Memory B cell (primary cell): ENCODE measurements at places on chromosomes 2 and 18.

- no peaks in the 10 kb centered on the region for H3K27me3 ChIP-seq
- H3K27ac ChIP-seq, result no peak overlapping the region
- DNase-seq, result no peak
- H3K36me3 ChIP-seq, result no peaks in the 10 kb centered on the region
- peaks cover 2% of the 10 kb centered on the region for H3K4me1 ChIP-seq
These were observed 11.0 kb upstream of the RAB31 start for GRCh38 chr18:9697121-9697520.

DNA sequence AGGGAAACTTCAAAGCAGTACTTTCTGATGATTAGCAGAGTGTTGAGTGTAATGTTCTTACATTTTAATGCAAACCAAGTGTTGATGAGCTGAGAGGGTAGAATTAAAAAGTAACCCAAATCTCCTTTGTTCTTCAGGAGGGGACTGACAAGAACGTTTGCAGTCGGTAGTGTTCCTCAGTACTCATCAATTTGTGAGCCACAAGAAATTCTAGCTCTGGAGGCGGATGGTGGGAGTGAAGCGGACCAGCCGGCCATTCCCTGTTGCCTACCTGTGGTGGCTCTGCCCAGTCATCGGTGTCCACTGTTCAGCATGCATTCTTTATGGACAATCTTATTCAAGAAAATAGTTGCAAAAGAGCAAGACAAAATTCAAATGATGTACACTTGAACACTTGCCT lies 438.6 kb upstream of the POU3F3 start:
- H3K27me3 ChIP-seq, result peaks cover 3% of the 10 kb centered on the region
- no peaks in the 10 kb centered on the region for H3K4me1 ChIP-seq
- no peaks in the 10 kb centered on the region for H3K36me3 ChIP-seq

GRCh38 chr2:127606625-127607398 lies 39.1 kb upstream of the GPR17 start:
- peaks cover 2% of the 10 kb centered on the region for H3K27me3 ChIP-seq
- H3K36me3 ChIP-seq, result peaks cover 4% of the 10 kb centered on the region
- H3K4me1 ChIP-seq, result peaks cover 27% of the 10 kb centered on the region
- H3K27ac ChIP-seq, result no peak overlapping the region
- H3K4me3 ChIP-seq, result no peak overlapping the region
- no peak for DNase-seq

GRCh38 chr2:3956892-3957291 lies 253.5 kb downstream of the DCDC2C start:
- no peak overlapping the region for H3K27ac ChIP-seq
- no peaks in the 10 kb centered on the region for H3K4me1 ChIP-seq
- H3K4me3 ChIP-seq, result no peak overlapping the region
- no peaks in the 10 kb centered on the region for H3K36me3 ChIP-seq
- no peaks in the 10 kb centered on the region for H3K27me3 ChIP-seq

DNA sequence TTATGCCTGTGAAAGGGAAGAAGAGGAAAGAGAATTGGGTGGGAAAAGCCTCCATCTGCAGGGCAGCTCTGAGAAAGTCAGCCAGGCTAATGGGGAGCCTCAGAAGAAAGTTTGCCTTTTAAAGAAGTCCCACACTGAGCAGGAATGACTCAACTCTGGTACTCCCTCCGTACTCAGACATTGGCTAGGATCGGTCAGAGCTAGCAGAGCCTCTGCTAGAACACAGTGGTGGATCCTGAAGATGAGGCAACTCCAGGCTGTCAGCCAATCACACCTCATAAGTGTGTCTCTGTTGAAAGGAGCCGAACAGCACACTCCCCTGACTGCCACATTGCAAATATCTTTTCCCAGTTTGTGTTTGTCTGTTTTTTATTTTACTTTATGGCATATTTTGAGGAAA lies 96.9 kb downstream of the HNRNPLL start:
- no peak for DNase-seq
- peaks cover 5% of the 10 kb centered on the region for H3K36me3 ChIP-seq
- H3K27ac ChIP-seq, result no peak overlapping the region
- H3K4me1 ChIP-seq, result peaks cover 5% of the 10 kb centered on the region
- no peak overlapping the region for H3K4me3 ChIP-seq

DNA sequence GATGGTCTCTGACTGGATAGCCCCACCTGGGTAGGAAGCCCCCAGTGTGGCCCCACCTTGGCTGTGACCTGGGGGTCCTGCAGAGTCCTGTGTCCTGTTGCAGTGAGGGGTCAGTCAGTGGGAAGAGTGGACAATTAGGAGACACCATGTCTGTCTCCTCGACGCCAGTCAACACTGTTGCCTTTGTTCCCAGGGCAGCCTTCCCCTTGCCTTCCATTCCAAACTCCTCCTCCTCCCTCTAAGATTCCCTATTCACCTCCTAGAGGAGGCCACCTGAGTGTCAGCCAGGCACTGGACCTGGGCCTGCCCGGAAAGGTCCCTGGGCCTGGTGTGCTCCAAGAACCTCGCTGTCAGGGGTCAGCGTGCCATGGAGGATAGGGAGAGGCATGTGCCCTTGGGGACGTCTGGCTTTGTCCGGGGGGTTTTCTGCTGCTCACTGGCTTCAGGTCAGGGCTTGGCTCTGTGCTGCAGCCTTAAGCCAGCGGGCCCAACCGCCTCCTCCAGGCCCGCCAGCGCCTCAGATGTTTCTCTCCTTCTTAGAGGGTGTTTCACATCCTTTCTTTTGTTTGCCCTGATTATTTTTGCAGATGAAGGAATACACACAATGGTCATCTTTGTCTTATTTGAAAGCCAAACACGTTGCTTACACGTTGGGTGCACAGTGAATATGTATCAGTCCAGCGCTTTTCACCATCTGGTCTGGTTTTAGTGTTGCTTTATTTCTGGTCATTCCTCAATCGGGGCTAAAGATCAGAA lies 68.9 kb downstream of the HPCAL1 start:
- peaks cover 3% of the 10 kb centered on the region for H3K36me3 ChIP-seq
- no peaks in the 10 kb centered on the region for H3K27me3 ChIP-seq
- H3K4me1 ChIP-seq, result peaks cover 48% of the 10 kb centered on the region
- peak overlapping the region; percentile 49 for H3K27ac ChIP-seq
- no peak overlapping the region for H3K4me3 ChIP-seq
- DNase-seq, result no peak

DNA sequence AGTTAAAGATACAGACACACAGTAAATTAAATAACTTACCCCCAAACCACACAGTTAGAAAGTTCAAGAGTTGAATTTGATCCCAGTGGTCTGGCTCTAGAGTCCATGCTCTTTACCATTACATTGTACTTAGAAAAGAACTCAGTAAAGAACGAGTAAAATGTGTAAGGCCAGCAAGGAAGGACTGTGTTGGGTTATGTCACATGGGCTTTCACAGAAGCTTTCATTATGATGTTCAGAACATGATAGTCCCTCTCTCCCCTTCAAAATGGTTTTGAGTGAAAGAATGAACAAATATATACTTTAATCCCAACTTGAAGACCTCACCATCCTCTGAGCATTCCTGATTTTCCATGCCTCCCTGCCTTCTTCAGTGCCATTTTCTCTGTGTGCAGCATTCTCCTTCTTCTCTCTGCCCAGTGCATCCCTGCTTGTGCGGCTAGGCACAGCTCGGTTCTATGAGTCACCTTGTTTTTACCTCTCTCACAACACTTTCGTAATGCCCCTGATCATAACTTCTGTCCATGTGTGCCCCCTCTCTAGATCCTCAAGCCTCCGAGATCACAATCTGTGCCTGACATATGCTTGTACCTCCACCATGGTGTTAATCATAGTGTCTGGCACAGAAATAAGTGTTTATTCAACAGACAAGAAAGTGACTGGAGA lies 22.0 kb downstream of the RASGRP3 start:
- H3K27ac ChIP-seq, result peak overlapping the region; percentile 90
- peaks cover 56% of the 10 kb centered on the region for H3K4me1 ChIP-seq
- peaks cover 11% of the 10 kb centered on the region for H3K36me3 ChIP-seq

- no peak for DNase-seq
- H3K4me1 ChIP-seq, result no peaks in the 10 kb centered on the region
- no peaks in the 10 kb centered on the region for H3K36me3 ChIP-seq
- no peak overlapping the region for H3K27ac ChIP-seq
- no peak overlapping the region for H3K4me3 ChIP-seq
These were observed 322.1 kb downstream of the HRH4 start for GRCh38 chr18:24782566-24782965.

- H3K4me3 ChIP-seq, result no peak overlapping the region
- no peaks in the 10 kb centered on the region for H3K36me3 ChIP-seq
- no peak overlapping the region for H3K27ac ChIP-seq
- peaks cover 4% of the 10 kb centered on the region for H3K27me3 ChIP-seq
- no peak for DNase-seq
- H3K4me1 ChIP-seq, result no peaks in the 10 kb centered on the region
These were observed 22.6 kb downstream of the GREB1L start for GRCh38 chr18:21264651-21265050.

GRCh38 chr2:54545702-54546450 lies 89.7 kb downstream of the SPTBN1 start:
- peaks cover 4% of the 10 kb centered on the region for H3K4me1 ChIP-seq
- H3K36me3 ChIP-seq, result no peaks in the 10 kb centered on the region
- no peak overlapping the region for H3K4me3 ChIP-seq
- H3K27ac ChIP-seq, result no peak overlapping the region
- no peaks in the 10 kb centered on the region for H3K27me3 ChIP-seq
- DNase-seq, result no peak
